Caco-2 (cell line): ENCODE measurements at places on chromosomes 12 and 14. TPM values are rescaled to one million over a fixed set of nuclear protein-coding genes. Genes with fewer than 3 reads are reported as not detected.

Gene BEGAIN
- 0.54 TPM in 1 of 2 replicates, not detected in the other for total RNA-seq

- DNase-seq = no peak
These were observed 28.3 kb downstream of the C12orf75 start for GRCh38 chr12:105358789-105359188.

DNA sequence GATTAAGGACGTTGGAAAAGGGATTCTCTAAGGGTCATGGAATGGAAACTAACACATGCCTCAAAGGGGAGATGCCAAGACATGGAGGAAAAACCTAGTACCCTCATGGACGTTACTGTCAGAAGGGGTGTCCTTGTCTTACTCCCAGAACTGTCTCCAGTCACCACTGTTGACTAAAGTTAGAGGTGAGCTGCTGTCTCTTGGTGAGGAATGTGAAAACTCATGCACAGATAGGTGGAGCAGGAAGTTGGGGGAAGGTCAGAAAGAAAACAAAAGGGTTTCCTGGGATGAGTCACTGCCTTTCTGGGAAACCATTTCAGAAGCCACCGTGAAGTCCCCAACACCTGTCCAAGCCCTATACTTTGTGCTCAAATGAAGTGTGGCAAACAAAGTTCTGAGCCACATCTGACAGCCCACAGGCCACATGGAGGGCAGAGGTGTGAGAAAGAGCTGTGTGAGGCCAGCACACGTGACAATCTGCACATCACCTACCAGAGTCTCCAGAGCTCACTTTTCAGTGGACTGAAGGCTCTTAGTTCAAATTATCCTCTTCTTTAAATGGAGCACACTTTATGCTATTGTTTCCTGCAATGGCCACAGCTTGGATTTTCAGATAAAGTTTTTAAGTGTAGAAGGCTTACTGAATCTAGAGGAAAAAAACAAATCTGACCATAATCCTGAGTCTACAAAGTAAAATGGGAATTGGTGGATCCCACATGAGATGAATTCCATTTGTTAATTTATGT is 92.9 kb upstream of the EGLN3 start:
- DNase-seq = peak; percentile 63

DNA sequence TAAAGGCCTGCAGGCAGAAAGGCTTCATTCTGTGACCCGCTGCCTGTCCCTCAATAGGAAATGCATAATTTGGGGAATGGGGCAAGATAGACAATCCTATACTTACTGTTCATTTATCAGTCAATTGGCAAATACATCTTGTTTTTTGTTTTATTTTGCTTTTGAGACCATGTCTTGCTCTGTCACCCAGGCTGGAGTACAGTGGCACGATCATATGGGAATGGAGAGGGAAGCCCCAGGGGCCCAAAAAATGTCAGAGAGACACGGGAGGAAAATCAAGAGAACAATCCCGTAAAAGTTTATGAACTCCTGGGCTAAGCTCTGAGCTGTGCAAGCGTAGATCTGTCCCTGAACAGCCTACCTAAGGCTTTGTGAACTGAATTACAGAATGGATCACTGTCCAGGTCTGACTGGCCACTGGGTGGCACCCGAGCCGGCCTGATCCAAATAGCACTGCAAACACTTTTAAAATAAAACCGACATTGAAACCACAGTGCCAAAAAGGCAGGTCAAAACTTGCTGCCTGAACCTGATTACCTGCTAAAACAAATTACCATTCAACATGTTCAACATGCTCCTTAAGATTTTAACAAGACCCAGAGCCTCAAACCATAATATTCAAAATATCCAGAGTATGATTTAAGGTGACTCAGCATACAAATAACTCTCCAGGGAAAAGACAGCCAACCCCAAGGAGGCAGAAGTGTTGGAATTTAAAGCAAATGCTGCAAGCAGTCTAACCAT is 11.8 kb downstream of the COPS7A start:
- peak; percentile 70 for DNase-seq

Gene GPRC5D
- total RNA-seq = not detected in 2 replicates

Gene CPNE6
- total RNA-seq = not detected in 2 replicates

DNA sequence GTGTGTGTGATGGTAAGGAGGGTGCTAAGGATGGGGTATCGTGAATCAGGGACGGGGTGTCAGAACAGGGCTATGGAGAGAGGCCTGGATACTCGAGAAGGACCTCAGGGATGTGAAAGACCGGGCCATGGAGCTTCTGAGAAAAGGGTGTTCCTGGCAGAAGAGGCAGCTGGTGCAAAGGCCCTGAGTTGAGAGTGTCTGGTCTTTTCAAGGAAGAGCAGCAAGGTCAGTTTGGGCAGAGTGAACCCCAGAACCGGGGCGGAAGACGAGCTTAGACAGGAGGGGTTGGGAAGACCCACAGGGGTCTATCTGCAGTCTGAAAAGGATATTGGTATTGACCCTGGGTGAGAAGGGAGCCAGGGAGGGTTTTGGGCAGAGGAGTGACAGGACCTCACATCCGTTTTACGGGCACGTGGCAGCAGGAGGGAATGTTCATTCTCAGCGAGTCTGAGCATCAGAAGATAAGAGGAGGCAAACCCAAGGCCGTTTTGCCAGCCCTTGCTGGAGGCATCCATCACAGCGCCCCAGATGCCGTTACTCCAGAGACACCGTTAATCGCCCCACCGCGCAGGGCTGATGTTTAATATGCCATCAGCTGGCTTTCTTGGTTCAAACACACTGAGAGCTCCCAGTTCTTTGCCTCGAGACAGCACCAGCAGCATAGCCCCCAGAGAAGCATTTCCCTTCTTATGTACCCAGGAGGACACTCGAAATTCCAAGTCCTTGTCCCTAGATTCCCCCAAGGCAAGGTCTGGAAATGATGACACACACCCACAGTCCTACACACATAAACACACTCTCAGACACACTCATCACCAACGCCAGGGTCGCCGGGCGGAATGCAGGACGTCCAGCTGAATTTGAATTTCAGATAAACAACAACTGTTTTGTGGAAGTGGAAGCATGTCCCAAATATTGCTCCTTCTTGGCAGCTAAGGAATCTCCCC is 41.4 kb upstream of the EML1 start:
- DNase-seq = no peak

DNA sequence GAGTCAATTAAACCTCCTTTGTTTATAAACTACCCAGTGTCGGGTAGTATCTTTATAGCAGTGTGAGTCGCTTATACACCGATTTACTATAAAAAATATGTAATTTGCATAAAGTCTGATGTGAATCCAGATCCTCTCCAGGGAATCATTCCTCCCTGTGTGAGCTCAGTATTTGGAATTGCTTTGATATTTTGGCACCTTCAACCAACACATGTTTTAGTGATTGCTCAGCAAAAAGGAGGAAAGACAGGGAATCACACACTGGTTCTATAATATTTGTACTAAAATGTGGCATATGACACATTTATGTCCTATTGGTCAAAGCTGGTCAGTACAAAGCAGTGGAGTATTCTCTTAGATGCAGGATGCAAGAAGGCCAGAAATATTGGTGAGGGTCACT is 703.9 kb upstream of the ATXN7L3B start:
- DNase-seq = no peak

GRCh38 chr12:98883231-98883630 is 238.1 kb downstream of the APAF1 start:
- no peak for DNase-seq

DNA sequence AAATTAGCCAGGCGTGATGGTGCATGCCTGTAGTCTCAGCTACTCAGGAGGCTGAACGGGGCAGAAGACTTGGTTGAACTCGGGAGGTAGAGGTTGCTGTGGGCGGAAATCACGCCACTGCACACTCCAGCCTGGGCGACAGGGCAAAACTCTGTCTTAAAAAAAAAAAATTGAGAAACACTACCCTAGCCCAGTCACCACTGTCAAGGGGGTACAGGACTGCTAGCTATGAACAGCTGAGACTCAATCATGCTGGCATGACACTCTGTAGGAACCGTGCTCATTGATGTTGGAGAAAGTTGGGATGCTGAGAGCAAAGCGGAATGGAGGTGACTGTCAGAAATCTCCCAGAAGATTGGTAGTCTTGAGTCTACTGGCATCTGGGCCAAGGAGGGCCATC is 58.2 kb upstream of the STON2 start:
- no peak for DNase-seq

GRCh38 chr14:98368221-98368620 is 903.8 kb downstream of the BCL11B start:
- no peak for DNase-seq

Gene IAPP
- not detected in 2 replicates for total RNA-seq

- DNase-seq = peak; percentile 58
These were observed 33.5 kb downstream of the PYGL start for GRCh38 chr14:50910495-50911420.

Gene CHST11
- 0.25 and 0.97 TPM in 2 replicates for total RNA-seq

Gene IL22
- total RNA-seq = not detected in 2 replicates

Gene SRP54
- 80.0 and 84.5 TPM in 2 replicates for total RNA-seq

DNA sequence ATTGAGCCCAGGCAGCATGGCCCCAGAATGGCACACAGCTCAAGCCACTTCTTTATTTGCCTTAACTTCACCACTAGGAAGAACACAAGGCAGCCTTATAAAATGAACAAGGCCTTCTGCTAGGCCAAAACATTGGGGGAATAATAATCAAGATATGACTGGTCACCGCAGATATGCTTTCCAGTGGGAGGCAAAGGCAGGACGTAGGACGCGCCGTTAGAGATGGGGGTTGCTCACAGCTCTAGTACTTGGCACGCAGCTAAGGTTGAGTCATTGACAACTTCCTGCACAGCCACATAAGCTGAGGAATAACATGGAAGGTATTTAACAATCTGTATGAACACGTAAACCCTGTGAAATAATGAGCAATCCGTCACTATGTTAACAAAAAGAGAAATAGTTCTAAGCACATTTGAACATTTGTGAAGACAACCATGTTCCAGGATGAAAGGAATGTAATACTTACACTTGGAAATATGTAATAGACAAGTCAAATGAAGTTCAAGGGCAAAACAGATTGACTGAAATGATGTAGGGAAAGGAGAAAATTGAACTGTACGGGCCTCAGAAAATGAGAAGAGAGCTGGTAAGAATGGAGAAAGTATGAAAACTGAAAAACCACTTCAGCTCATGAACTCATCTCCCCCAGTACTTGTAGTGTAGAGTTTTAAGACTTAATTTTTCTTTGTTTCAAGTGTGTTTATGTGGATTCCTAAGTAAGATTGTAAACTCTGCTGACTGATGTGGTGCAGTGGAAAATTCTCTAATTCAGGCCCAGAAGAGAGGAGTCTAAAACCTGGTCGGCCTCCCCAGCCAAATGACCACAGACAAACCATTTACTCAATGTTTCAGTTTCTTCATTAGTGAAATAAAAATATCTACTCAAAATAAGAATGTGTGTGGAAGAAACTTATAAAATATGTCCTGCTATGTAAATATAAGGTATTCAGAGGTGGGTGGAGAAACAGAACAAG is 59.3 kb upstream of the CCDC91 start:
- no peak for DNase-seq

- DNase-seq = no peak
These were observed 23.0 kb upstream of the TUBA1B start for GRCh38 chr12:49154221-49154620.

DNA sequence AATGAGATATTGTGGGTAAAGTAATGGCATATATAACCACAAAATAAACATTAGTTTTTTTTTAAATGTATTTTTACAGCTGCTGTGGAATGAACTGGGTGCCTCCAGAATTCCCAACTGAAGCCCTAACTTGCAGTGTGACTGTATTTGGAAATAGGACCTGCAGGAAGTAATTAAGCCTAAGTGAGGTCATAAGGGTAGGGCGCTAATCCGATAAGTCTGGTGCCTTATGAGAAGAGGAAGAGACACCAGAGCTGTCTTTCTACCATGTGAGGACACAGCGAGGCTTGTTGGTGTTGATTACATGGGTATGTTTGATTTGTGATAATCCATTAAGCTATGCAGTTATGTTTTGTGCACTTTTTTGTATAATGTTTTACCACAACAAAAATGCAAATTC is 136.8 kb downstream of the TPH2 start:
- no peak for DNase-seq

Gene RNASE7
- total RNA-seq = not detected in 2 replicates

- no peak for DNase-seq
These were observed 107.5 kb downstream of the GPATCH2L start for GRCh38 chr14:76259029-76259735.

Gene ITPK1
- total RNA-seq = 57.9 and 60.1 TPM in 2 replicates

Gene PTHLH
- total RNA-seq = not detected in 2 replicates

Gene CFAP73
- 0.23 TPM in 1 of 2 replicates, not detected in the other for total RNA-seq

DNA sequence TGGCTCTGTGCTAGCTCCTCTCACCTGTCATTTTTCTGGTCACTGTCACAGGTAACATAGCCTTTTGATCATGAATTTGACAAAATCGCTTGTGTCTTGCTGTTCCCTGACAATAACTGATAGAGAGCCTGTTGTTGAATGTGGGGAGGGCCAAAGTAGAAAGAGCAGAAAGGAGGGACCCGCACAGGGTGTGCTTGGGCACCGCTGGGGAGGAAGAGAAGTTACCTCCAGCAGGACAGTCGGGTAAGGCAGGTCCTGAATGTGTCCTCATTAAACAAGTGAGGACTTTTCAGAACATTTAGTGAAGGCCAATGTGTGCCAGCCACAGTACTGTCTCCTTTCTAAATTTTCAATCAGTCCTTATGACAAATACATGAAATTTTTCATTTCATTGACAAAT is at the start of gene RNASE12:
RNASE12 (minus strand) TSS at position 142 of the 400 bp plus-strand sequence. CDS start 653 bp downstream, outside the sequence.
- no peak for DNase-seq

Gene GNB3
- total RNA-seq = 3.9 and 5.1 TPM in 2 replicates

DNA sequence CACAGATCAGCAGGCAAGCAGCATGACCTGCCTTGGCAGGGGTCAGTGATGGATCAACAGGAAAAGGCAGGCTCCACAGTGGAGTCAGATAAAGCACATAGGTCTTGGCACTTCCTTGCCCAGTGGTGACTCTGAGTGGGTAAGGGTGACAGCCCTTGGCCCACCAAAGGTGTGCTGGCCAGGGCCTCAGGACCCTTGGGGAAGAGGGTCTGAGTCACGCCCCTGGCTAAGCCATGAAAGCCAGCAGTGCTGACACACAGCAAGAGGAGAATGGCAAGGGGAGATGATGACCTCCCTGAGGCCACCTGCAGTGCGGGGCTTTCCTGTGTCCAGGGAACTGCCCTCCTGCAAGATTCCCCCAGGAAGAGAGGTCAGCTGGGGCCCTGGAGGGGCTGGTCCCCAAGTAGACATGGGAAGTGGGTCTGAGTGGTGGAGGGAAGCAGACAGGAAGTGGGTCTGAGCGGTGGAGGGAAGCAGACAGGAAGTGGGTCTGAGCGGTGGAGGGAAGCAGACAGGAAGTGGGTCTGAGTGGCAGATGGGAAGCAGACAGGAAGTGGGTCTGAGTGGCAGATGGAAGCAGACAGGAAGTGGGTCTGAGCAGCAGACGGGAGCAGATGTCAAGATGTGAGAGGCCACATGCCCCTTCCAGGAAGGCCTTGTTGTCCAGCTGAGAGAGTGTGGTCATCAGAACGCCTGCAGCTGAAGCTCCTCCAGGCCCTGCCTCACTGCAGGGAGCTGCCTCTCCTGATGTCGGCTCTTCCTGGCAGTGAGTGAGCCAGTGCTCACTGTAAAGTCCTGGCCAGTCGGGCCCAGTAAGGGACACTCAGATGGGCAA is 34.8 kb downstream of the DIO3 start:
- DNase-seq = no peak

- no peak for DNase-seq
These were observed 45.9 kb downstream of the NOC4L start for GRCh38 chr12:132190012-132190755.

DNA sequence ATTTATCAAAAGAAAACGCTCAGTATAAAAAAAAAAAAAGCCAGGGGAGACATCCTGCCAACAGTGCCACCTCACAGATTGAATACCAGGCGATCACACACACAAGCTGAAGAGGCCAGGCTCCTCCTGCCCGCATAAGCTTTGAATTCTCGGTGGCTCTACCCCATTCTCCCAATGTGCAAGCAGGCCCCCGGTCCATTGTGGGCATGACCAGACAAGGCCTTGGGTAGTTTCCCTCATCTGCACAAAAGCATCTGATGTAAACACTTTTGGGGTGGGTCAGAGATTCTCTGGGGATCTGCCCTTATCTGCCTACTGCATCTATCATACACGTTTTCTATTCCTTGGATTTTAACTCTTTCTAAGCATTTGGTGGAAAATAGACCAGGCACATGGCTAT is 16.2 kb downstream of the KLRF2 start:
- DNase-seq = no peak
